ACHN (cell line): ENCODE measurements at places on chromosomes 5 and 9.

GRCh38 chr5:104540448-104540847 is 977.9 kb upstream of the NUDT12 start:
- no peak for DNase-seq

DNA sequence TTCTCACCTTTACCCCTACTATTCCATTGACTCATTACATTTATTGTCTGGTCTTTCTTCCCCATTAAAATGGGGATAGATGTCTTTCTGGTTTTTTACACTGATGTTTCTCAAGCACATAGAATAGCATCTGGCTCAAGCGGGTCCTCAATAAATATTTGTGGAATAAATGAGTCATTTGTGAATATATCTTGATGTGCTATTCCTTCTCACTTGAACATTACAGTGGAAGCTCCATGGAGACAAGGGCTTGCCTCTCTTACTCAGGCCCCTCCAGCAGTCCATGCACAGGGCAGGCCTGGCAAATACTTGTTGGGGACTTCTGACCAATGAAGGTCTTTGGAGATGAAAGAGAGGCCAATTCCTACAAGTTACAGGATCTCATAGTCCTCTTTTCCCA is 151.7 kb upstream of the TAS2R1 start:
- no peak for DNase-seq

DNA sequence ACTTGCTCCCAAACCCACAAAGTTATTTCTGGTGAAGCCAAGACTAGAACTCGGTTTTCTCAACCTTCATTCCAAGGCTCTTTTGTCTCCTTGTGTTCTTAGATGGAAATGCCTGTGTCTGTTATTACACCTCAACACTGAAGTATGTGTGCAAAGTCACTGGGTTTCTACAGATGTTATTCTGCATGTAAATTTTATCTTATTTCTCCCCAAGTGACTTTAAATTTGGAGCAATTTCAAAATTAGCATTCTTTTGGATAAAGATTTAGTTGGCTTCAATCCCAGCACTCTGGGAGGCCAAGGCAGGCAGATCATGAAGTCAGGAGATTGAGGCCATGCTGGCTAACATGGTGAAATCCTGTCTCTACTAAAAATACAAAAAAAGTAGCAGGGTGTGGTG is 104.4 kb upstream of the GNA14 start:
- DNase-seq, result no peak

GRCh38 chr9:113991714-113992113 is 86.4 kb downstream of the AMBP start:
- DNase-seq, result no peak

DNA sequence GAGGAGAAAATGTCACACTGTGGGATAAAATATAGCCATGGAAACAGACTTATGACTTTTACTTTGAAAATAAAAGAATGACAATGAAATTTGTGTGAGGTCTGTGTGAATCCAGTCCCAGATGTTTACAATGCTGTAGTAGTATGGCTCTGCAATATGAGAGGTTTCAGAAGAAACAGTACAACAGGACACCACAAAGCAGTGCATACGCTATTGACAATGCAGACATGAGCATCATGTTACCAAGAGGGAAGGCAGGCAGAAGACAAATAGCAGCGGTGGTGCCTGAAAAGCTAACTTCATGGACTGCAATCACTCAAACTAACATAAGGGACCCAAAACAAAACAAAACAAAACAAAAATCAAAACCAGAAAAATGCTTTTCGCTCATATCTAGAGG is 1.8 kb downstream of the FGF10 start:
- no peak for DNase-seq

GRCh38 chr5:108523360-108523759 is 141.5 kb upstream of the FBXL17 start:
- no peak for DNase-seq

- DNase-seq, result peak; percentile 42
Measured at GRCh38 chr9:89605465-89606048, 745 bp downstream of the GADD45G start.

DNA sequence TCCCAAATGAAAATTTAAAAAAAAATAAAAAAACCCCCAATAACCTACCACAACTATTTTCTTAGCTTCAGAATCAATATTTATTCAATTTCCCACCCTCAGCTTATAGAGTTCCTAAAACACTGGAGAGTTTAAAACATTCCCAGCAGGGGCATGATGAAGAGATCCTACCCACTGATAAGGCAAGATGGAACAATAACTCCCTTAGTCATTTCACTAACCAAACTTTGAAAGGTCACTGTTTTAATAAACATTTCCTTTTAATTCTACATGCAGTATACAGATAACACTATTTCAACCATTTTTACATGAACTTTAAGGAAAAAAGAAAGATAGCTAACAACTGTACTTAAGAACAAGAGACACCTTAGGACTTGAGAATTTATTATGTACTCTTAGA is 34.9 kb upstream of the ACOT12 start:
- DNase-seq, result no peak

DNA sequence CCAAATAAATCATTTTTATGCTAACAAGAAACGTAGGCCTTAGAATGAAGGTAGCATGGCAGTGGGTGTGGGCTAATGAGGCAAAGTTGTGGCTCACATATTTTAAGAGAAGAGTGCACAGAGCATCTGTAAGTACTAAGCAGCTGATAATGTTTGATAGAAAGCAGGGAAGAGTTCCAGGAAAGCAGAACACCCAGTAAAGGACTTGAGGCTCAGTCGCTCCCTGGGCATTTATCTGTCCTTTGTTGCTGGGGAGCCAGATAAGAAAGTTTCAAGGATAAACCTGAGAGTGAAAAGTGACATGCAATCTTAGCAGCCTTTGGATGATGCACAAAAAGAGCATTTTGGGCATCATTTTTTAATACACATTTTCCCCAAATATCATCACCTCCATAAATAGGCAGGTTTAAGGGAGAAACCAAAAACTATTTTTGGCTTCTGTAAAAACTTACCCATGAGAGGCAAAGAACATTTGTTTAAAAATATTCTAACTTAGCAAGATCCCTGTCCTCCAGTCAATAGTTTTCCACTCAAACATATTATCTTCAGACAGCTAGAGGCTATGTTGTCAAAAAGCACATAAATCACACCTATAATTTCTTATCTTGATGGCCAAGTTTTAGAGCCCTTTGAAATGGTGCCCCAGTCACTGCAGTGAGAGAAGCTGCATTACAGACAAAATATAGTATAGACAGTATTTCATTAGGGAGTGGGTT is 3.4 kb downstream of the FREM1 start:
- no peak for DNase-seq

DNA sequence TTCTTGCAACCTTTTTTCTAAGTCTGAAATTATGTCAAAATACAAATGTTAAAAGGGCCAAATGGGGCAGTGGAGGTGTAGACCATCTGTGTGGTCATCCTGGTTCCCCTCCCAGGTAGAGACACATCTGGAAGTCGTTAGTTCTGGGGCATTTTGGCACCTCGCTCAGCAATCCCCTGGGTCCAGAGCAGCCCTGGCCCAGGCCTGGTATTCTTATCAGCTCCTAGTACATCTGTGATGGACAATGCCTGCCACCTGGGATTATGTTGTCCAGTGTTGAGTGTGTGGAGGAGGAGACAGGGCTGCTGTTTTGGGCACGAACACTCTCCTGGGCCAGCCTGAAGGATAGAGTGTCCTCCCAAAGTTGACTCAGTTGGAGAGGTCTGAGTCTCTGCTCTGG is 74.8 kb downstream of the GADD45G start:
- DNase-seq, result no peak

- DNase-seq, result peak; percentile 41
Measured at GRCh38 chr9:534886-535285, 306.6 kb upstream of the DMRT1 start.

GRCh38 chr5:17378346-17378997 is 119.6 kb upstream of the TAF11L2 start:
- no peak for DNase-seq

- no peak for DNase-seq
Measured at GRCh38 chr5:6178846-6179532, 199.4 kb downstream of the MED10 start.

DNA sequence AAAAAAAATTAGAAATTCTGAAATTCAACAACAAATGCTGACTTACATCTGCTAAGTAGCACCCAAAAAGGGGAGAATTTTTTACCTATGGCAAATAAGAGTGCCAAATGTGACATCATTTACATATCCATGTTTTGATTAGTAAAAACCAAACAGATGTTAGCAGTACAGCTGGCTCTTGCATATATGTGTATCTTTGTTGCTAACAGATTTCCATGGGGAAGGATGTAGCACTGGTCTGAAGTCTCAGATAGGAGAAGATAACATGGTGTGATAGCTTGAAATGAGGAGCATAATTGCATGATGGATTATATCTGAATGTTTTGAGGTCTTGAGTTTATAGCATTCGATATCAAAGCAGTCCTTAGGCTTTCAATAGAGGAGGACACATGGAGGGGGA is 17.5 kb downstream of the PIK3R1 start:
- no peak for DNase-seq

- DNase-seq, result peak; percentile 19
Measured at GRCh38 chr5:149341876-149342275, 3.4 kb upstream of the GRPEL2 start.

DNA sequence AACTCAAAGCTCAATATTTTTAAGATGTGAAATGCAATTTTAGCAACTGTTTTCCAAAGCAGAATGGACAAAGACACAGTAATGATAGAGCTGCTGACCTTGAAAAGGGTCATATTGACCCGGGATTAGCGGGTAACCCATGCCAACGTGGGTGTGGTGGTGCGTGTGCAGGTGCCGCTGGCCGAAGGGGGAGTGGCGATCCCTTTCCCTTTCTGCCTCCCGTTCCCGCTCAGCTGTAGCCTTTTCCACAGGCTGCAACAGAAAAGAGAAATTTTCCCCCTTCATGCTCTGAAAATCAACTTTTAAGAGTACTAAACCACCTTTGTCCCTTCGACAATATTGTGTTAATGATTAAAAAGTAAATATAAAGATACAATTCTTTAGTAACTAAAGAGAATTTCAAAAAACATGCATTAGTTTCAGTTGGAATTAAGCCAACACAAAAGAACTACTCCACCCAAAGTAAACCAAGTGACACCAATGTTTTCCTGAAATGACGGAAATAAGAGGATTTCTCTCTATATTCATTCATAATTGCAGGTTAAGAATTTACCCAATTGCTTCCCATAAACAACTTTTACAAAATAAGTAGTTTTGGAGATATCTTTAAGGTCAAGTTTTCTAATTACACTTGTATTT is 105.2 kb downstream of the ZNF608 start:
- DNase-seq, result no peak

DNA sequence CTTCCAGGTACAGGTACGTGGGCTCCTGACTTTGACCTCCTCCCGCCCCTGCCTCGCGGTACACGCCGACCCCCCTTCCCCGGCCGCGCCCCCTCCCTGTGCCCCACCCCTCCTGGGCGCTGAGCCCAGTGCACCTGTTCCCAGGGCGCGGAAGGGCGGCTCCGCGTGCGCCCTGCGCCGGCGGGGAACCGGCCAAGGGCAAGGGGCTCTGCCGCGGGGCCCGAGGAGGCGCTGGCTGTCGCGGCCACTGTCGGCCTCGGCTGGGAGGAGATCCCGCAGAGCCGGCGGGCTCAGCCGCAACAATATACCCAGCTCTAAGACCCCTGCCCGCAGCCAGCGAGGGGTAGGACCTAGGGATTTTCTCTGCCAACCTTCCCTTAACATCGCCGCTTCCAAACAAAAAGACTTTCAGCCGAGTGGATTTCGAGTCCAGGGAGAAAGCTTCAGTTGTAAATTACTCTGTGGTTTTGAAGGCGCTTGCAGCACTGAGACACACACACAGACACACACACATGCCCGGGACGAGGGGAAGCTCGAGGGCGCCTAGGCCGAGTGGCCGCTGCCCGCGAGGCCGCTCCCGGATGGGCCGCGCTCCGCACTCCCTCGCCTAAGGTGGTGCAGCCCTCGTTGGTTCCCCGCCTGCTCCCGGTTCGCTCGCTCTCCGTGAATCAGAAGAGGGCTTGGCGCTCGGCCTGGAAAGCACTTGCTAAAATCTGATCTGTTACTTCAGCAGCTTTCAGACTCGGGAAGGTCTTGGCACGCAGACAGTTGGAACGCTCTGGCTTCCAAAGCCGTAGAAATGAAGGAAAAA is 1.2 kb downstream of the FGF18 start:
- peak; percentile 31 for DNase-seq

- no peak for DNase-seq
Measured at GRCh38 chr5:93924628-93925027, 183.2 kb upstream of the POU5F2 start.

- DNase-seq, result no peak
Measured at GRCh38 chr5:100434815-100435214, 100.4 kb upstream of the FAM174A start.

- DNase-seq, result peak; percentile 55
Measured at GRCh38 chr5:98927989-98928872, 576 bp downstream of the CHD1 start.

GRCh38 chr5:170482511-170482910 is 21.3 kb upstream of the KCNIP1 start:
- DNase-seq, result no peak

DNA sequence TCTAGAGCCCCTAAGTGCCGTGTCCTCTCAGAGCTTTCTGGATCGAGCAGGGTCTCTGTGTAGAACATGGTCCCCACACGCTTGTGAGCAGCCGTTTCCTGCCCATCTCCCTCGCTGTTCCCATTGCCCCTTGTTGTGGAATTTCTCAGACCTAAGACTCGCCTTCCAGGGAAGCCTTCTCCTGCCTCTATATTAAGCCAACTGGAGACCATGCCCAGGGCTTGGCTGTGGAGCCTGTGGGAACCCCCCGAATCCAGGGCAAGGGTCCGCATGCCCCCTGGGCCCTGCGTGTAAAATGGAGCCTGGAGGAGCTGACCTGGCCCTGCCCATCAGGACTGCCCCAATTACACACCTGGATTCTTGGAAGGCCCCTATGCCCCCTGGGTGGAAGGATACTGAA is 14.5 kb upstream of the SPATA31E1 start:
- no peak for DNase-seq

DNA sequence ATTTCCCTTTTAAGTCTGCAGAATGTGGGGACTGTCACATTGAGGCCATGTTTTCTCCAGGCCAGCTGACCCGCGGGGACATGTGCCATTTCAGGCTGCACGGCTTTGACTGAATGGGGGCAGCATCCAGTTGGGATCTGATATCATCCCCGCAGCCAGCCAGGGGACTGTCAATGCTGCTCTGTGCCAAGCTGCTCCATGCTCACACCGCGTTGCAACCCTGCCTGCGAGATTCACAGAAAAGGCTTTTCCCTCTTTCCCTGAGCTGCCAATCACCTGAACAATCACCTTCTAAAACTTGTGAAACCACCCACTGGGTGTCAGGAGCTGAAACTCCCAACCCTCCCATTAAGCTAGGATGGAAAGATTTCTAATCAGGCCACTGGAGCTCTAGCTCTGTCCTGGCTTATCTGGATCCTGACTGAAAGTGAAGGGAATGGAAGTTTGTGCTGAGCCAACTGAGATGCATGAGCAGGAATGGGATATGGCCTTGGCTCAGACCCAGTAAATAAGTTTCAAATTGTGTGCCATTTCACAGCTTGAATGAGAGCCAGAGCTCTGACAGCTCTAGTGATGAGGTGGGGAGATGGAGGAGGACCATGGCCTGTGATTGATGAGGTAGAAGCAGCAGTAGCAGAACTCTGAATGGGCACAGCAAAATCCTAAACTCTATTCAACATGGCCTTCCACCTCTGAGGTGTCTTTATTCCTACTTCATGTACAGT is 34.5 kb upstream of the ZNF366 start:
- no peak for DNase-seq

GRCh38 chr5:165242646-165243045 is 1737.2 kb downstream of the MAT2B start:
- DNase-seq, result no peak

GRCh38 chr9:124448019-124448418 is 2.2 kb upstream of the ADGRD2 start:
- DNase-seq, result no peak
